ENCODE measurements at places on chromosomes 3 and 15.

GRCh38 chr15:56286213-56286612 is 42.5 kb upstream of the RFX7 start:
- no peak for DNase-seq

DNA sequence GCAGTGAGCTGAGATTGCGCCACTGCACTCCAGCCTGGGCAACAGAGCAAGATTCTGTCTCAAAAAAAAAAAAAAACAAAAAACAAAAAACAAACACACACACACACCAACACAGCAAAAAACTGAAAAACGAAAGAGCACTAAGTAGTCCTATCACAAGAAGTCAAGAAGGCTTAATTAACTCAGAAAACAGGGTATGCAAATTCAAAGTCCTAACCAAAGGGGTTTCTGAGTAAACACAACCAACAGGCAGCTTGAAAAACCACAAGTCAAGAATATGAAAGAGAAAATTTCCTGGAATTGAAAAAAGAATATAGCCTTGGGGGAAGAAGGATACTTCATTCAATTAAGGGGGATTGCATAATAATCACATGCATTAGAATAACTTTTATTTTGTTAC is 37.7 kb upstream of the PARP14 start:
- no peak for DNase-seq

- no peak for DNase-seq
These were observed 69.1 kb upstream of the LMOD3 start for GRCh38 chr3:69191516-69191915.

DNA sequence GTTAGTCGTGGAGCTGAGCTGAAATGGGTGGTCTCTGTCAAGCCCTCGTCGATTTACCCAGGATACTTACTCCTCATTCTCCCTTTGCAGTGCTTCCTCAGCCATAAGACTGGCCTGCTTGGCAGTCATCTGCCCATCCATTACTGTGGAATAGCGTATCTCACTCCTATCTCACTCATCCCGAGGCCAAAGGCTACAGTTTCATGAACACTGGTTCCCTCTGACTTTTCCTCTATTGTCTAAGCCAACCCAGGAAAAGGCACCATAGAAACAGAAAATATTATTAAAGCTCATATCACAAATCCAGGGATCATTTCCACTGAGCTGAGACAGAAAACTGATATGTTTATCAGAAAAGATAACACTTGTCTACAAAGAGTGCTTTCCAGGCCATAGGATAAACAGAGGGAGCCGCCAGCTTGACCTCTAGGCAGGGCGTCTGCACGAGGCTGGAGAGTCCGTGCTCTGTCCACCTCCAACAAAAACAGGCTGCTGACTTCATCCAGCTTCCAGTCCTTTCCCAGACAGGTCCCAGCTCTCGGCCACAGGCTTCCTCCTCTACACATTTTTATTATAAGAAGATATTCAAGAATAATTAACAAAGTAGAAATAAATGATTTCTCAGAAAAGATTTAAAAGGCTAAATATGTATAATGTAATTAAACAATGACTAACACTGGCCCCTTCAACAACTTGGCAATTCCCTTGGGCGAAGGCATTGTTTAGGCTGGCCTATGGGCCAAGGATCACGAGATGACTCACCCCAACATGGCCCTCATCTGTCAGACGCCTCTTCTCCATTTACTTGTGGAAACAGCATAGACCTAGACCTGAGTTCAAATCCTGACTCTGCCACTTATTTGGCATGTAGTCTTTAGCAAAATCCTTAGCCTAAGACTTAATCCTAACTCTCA is 27.4 kb upstream of the BOC start:
- DNase-seq, result no peak

- DNase-seq, result no peak
These were observed 187.8 kb downstream of the SHQ1 start for GRCh38 chr3:72660270-72661114.

DNA sequence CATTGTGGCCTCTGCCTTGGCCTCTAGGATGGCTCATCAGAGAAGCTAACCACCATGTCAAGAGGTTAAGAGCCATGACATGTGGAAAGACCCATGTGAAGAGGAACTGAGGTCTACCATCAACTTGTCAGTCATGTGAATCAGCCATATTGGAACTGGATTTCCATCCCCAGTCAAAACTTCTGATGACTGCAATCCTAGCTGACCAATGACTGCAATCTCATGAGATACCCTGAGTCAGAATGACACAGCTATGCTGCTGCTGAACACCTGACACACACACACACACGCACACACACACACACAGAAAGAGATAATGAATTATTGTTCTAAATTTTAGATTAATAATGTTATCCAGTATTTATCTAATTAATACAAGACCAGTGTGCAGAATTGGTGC is 337.5 kb upstream of the LMCD1 start:
- DNase-seq, result no peak

- no peak for DNase-seq
These were observed 305.7 kb upstream of the ATP11B start for GRCh38 chr3:182487611-182488010.

GRCh38 chr3:30614943-30615342 is 8.5 kb downstream of the TGFBR2 start:
- DNase-seq, result no peak

DNA sequence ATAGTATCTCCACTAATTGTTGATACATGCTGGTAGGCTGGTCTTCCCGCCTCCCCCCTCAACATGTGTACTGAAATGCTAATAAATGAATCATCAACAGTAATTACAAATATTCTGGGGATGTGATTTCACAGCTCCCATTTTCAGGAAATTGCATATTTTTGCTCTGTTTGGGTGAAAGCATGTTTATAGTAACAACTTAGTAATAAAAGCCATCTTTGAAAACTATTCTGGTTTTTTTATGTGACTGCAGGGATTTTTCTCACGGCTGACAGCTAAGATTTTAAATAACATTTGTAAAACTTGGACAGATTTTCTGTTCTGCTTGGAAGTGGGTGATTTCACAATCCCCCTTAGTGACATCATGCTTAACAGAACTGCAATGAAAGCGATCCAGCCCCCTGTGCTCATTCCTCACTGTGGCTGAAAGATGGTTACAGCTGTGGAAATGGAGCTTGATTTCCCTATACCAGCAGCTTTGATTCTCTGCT is 25.6 kb upstream of the FAM174B start:
- no peak for DNase-seq

DNA sequence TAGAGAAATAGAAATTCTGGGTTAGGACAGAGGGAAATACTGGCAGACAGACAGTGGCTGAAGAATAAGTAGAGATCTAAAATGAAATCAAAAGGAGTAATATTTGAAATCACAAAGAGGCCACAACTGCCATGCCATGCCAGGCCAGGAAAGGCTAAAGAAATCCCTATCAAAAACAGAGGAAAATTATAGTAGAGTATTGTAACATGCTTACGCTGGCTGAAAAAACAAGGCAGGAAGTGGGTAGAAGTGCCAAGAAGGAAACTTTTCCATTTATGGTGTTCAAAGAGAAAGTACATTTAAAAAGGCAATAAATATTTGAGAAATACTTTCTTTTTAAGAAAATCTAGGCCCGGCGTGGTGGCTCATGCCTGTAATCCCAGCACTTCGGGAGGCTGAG is 415.7 kb downstream of the PLCL2 start:
- DNase-seq, result no peak

GRCh38 chr15:75063338-75063737 is 39.9 kb downstream of the PPCDC start:
- no peak for DNase-seq

DNA sequence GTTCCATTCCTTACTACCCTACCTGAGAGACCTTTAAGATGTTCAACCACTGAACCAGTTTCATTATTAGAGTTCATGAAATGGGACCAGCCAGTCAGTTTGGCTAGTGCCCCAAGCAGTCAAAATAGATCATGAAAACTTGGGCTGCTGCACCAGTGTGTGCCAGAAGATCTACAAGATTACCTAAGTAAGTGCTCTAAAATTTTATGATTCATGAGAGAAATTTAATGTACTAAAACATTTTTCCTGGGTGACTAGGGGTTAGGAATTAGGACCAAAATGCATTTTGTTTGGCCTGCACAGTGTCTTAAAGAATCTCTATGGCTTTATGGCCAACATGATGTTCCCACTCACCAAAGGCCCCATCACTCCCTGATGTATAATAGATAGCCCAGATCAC is 214.7 kb downstream of the ATP8B4 start:
- DNase-seq, result no peak

DNA sequence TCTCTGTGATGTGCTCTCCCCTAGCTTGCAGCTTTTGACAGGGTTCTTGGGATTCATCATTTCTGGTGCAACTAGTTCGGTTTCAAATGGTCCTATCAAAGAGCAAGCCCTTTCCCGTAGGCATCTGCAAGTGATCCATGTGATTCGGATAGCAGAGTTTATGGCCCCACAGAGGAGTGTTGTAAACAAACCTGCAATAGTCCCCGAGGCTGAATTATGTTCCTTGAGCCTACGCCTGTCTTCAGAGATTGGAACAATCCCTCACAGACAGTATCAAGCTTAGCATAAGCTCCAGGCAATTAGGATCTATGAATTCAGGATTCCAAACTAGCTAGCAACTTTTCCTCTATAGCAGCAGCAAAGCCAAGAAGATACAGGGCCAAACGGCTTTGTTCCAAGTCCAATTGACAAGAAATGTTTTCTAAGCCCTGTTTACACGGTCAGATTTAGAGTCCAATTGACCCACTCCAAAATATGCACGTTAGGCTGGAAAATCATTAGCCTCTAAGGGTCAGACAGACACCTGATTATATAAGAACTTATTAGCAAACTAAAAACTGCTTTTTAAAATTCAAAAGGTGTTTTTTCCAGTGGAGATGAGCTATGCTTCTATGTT is 24.8 kb downstream of the LNP1 start:
- no peak for DNase-seq

DNA sequence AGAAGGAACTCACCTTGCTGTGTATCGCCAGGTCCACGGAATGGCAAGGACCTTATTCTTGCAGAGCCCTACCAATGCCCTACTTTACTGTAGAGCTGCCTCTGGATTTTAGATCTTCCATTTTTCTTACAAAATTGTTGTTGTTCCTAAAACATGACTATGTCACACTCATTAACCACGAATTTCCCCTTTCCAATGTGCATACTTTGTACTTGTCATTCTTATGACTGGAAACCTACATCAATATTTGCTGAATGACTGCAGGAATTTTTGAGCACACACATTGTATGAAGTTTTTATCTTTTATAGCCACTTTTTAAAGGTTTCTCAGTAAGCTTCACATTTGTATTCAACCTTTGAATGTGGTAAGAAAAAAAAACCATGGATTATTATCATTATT is 35.9 kb upstream of the CMSS1 start:
- DNase-seq, result no peak
